Mucosa of gallbladder (tissue), 1 donor: ENCODE measurements at places on chromosomes 7 and 10. TPM values are rescaled to one million over a fixed set of nuclear protein-coding genes. Genes with fewer than 3 reads are reported as not detected.

NFE2L3 gene
- total RNA-seq, result 8.7 TPM

TAS2R41 gene
- total RNA-seq, result not detected

ZNF727 gene
- 4.0 TPM for total RNA-seq

LIPJ gene
- not detected for total RNA-seq

FKBP6 gene
- not detected for total RNA-seq

DDC gene
- 1.7 TPM for total RNA-seq

SFRP4 gene
- 0.43 TPM for total RNA-seq

TMEM273 gene
- 35.8 TPM for total RNA-seq

WEE2 gene
- not detected for total RNA-seq

SPDYE6 gene
- not detected for total RNA-seq
